Aorta (tissue), 5 donors: ENCODE measurements at places on chromosomes 6 and 20. TPM values are rescaled to one million over a fixed set of nuclear protein-coding genes. Genes with fewer than 3 reads are reported as not detected.
A peak's percentile ranks its signal among the peaks of the same experiment; 100 is the strongest.

The PRICKLE4 gene
- total RNA-seq, result 8.8 TPM

The ANGPT4 gene
- 0.19 TPM for total RNA-seq

The MUC21 gene
- not detected for total RNA-seq

The CEP162 gene
- total RNA-seq, result 8.5 TPM

The PI16 gene
- total RNA-seq, result 383 TPM

The TFAP2D gene
- total RNA-seq, result not detected

The C20orf144 gene
- 0.16 TPM for total RNA-seq

The CBLN4 gene
- not detected for total RNA-seq

The MICB gene
- 6.2 TPM for total RNA-seq

The MLN gene
- total RNA-seq, result not detected

The KHDC1L gene
- 0.66 TPM for total RNA-seq

The MYL9 gene
- total RNA-seq, result 3,222 TPM

The TBXT gene
- total RNA-seq, result not detected

The LAMA5 gene
- 361 TPM for total RNA-seq

DNA sequence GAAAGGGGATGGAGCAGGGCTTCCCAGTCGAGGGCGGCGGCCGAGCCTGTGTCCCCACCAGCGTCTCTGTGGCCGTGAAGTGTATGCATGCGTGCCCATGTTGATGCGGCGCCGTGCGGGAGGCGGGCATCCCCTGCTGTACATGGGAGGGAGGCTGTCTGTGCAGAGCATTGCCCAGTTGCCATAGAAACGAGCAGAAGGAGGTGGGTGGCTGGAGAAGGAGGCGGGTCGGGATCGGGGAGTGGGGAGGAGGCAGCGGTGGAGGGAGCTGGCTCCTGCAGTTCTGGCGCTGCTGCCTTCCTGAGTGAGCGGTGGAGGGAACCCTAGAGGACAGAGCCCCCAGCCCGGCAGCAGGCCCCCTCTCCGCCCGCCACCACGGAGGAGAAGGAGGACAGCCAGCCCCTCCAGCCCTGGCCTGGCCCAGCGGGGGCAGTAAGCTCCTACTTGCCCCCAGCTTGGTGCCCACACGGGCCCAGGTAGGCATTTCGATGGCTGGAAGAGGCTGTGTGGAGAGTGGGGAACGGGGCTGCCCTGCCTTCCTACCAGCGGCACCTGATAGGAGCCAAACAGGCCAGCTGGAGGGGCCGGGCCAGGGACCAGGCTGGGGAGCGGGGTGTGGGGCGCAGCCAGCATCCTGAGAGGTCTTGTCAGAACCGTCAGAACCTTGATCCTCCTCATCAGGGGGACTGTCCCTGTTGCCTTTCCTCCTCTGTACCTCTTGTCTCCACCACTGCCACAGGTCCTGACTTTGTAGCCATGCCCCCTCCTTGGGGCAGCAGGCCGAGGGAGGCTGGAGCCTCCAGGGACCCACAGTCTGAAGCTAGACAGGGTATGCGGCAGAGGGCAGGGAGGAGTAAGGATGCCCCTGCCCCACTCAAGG is 41.3 kb downstream of the SPDEF start:
- no peaks in the 10 kb centered on the region for H3K27me3 ChIP-seq
- no peak overlapping the region for H3K4me3 ChIP-seq
- H3K27ac ChIP-seq, result no peak overlapping the region
- no peaks in the 10 kb centered on the region for H3K4me1 ChIP-seq
- H3K36me3 ChIP-seq, result no peaks in the 10 kb centered on the region

DNA sequence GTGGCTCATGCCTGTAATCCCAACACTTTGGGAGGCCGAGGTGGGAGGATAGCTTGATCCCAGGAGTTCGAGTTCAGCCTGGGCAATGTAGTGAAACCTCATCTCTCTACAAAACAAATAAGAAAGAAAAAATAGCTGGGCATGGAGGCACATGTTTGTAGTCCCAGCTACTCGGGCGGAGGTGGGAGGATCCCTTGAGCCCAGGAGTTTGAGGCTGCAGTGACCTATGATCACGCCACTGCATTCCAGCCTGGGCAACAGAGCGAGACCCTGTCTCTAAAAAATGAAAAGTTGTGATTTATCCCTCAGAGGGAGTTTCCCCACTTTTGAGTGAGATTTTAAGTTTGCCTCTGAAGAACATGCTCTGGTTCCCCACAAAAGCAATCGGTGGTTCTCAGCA is 17.4 kb upstream of the BMP7 start:
- H3K4me1 ChIP-seq, result no peaks in the 10 kb centered on the region
- no peaks in the 10 kb centered on the region for H3K36me3 ChIP-seq
- DNase-seq, result no peak
- no peak overlapping the region for H3K27ac ChIP-seq
- no peak overlapping the region for H3K4me3 ChIP-seq

DNA sequence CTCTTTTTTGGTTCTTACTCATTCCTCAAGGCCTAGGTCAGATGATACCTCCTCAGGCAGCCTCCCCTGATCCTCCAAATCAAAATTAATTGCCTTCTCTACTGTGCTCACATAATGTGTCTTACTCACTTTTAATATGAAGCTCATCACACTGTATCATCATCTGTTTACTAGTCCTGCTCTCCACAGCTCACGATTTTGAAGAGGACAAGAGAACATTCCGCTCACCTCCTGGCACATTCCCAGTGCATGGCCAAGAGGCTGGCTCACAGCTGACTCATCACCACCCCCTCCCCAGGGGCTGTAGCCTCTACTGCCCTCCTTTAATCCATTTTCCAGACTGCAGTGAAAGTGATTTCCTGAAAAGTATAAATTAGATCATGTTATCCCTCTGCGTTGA is 133.1 kb downstream of the ALDH8A1 start:
- H3K4me1 ChIP-seq, result no peaks in the 10 kb centered on the region
- no peak for DNase-seq
- H3K4me3 ChIP-seq, result no peak overlapping the region
- no peak overlapping the region for H3K27ac ChIP-seq
- no peaks in the 10 kb centered on the region for H3K27me3 ChIP-seq

- no peak overlapping the region for H3K4me3 ChIP-seq
- peaks cover 8% of the 10 kb centered on the region for H3K4me1 ChIP-seq
- peaks cover 6% of the 10 kb centered on the region for H3K36me3 ChIP-seq
- no peak for DNase-seq
- no peaks in the 10 kb centered on the region for H3K27me3 ChIP-seq
Measured at GRCh38 chr6:41098366-41098765, 25.6 kb downstream of the NFYA start.

- DNase-seq, result no peak
- no peaks in the 10 kb centered on the region for H3K4me1 ChIP-seq
- no peak overlapping the region for H3K4me3 ChIP-seq
Measured at GRCh38 chr20:62824476-62825332, 7.9 kb downstream of the COL9A3 start.

GRCh38 chr6:42426191-42426590 is 25.5 kb downstream of the TRERF1 start:
- no peaks in the 10 kb centered on the region for H3K4me1 ChIP-seq
- no peak overlapping the region for H3K27ac ChIP-seq
- H3K4me3 ChIP-seq, result no peak overlapping the region
- no peaks in the 10 kb centered on the region for H3K27me3 ChIP-seq
- H3K36me3 ChIP-seq, result no peaks in the 10 kb centered on the region
- DNase-seq, result no peak

DNA sequence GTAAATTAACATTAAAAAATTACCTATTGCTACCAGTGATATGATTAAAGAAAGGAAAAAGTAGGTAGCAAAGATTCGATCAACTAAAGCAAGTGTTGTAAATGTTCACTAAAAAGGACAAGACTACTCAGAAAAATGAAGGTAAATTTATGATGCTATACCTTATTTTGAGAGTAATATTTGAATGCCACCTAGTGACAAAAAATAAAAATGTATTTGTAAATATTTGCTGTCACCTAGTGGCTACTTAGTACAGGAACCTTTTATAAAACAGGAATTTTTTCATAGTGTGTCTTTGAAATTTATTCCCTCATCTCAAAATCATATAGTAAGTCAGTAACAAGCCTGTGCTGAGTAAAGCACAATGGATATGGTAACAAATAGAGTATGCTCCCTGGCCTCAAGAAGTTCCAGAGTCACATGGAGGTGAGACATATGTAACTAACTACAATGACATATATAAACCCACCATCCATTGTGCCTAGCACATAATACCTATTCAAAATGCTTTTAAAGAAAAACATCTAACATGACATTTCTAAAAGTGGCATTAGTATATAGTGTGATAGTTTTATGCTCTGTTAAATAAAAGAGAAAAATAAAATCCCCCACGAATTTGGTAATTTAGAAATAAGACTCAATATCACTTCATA is 193.1 kb upstream of the SIM1 start:
- H3K36me3 ChIP-seq, result no peaks in the 10 kb centered on the region
- H3K27me3 ChIP-seq, result no peaks in the 10 kb centered on the region
- H3K4me1 ChIP-seq, result no peaks in the 10 kb centered on the region
- no peak overlapping the region for H3K27ac ChIP-seq

GRCh38 chr20:31669876-31670275 is 32.2 kb downstream of the COX4I2 start:
- H3K27ac ChIP-seq, result peak overlapping the region; percentile 38
- no peaks in the 10 kb centered on the region for H3K27me3 ChIP-seq
- no peak for DNase-seq
- H3K4me1 ChIP-seq, result peaks cover 10% of the 10 kb centered on the region
- H3K4me3 ChIP-seq, result no peak overlapping the region

DNA sequence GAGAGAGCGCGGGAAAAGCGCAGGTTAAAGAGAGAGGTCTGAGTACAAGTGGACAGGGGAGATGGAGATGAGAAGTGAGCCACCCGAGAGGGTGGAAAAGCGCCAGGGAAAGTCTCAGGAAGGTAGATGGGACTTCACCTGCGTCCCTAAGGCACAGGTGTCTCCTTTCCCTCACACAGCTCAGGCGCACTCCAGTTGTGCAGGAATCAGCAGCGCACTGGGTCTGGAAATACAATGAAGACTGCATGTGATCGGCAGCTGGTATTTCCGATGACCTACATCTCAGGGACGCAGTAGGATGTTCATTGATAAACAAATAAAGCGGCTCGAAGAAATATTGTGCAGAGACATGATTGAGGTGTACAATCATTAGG is 432 bp upstream of the KHDRBS2 start:
- H3K36me3 ChIP-seq, result no peaks in the 10 kb centered on the region
- no peak for DNase-seq
- no peak overlapping the region for H3K27ac ChIP-seq
- no peaks in the 10 kb centered on the region for H3K27me3 ChIP-seq
- H3K4me3 ChIP-seq, result no peak overlapping the region

- H3K4me1 ChIP-seq, result no peaks in the 10 kb centered on the region
- H3K27ac ChIP-seq, result no peak overlapping the region
Measured at GRCh38 chr6:130115036-130115435, 96.7 kb downstream of the L3MBTL3 start.

GRCh38 chr20:58389324-58389967 is 417 bp downstream of the VAPB start:
- peak overlapping the region; percentile 78 for H3K4me3 ChIP-seq
- H3K4me1 ChIP-seq, result peaks cover 2% of the 10 kb centered on the region
- no peaks in the 10 kb centered on the region for H3K36me3 ChIP-seq
- peak overlapping the region; percentile 6 for H3K27ac ChIP-seq
- peak; percentile 84 for DNase-seq

DNA sequence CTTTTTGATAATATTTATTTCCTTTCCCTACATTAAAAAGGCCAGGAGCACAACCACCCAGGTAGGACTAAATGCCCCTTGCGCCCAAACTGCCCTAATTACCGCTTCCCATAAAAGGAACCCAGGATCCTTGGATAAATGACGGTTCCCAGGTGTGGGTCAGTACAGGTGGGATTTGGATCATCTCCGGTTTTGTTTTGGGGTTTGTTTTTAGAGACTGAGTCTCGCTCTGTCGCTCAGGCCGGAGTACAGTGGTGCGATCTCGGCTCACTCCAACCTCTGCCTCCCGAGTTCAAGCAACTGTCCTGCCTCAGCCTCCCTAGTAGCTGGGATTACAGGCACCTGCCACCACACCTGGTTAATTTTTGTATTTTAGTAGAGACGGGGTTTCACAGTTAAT is 28.4 kb downstream of the ZNF217 start:
- no peak overlapping the region for H3K4me3 ChIP-seq
- no peak overlapping the region for H3K27ac ChIP-seq
- no peak for DNase-seq
- no peaks in the 10 kb centered on the region for H3K36me3 ChIP-seq
- H3K4me1 ChIP-seq, result no peaks in the 10 kb centered on the region
- no peaks in the 10 kb centered on the region for H3K27me3 ChIP-seq

- no peaks in the 10 kb centered on the region for H3K4me1 ChIP-seq
- no peak for DNase-seq
- H3K27ac ChIP-seq, result no peak overlapping the region
- H3K36me3 ChIP-seq, result no peaks in the 10 kb centered on the region
Measured at GRCh38 chr6:140027219-140027618, 652.8 kb upstream of the CITED2 start.

- DNase-seq, result no peak
- H3K4me3 ChIP-seq, result no peak overlapping the region
- H3K27ac ChIP-seq, result no peak overlapping the region
- no peaks in the 10 kb centered on the region for H3K4me1 ChIP-seq
- H3K36me3 ChIP-seq, result no peaks in the 10 kb centered on the region
- no peaks in the 10 kb centered on the region for H3K27me3 ChIP-seq
Measured at GRCh38 chr20:40958598-40958997, 70.0 kb upstream of the TOP1 start.

- no peak overlapping the region for H3K27ac ChIP-seq
- H3K36me3 ChIP-seq, result no peaks in the 10 kb centered on the region
- DNase-seq, result no peak
- H3K4me1 ChIP-seq, result no peaks in the 10 kb centered on the region
Measured at GRCh38 chr6:2378891-2379652, 133.7 kb upstream of the GMDS start.

GRCh38 chr6:35876902-35877301 is 44.0 kb downstream of the SRPK1 start:
- no peak for DNase-seq
- H3K4me3 ChIP-seq, result no peak overlapping the region
- no peaks in the 10 kb centered on the region for H3K36me3 ChIP-seq

- H3K27me3 ChIP-seq, result no peaks in the 10 kb centered on the region
- H3K27ac ChIP-seq, result peak overlapping the region; percentile 57
- no peaks in the 10 kb centered on the region for H3K36me3 ChIP-seq
- H3K4me3 ChIP-seq, result peak overlapping the region; percentile 55
- peak; percentile 91 for DNase-seq
Measured at GRCh38 chr6:43170417-43170930, 595 bp upstream of the SRF start.
